ENCODE measurements at places on chromosomes 12 and 14.

GRCh38 chr12:53056296-53056695 is 6.4 kb downstream of the TNS2 start:
- no peak for DNase-seq

- no peak for DNase-seq
Measured at GRCh38 chr12:79414252-79414651, 276.5 kb downstream of the PAWR start.

DNA sequence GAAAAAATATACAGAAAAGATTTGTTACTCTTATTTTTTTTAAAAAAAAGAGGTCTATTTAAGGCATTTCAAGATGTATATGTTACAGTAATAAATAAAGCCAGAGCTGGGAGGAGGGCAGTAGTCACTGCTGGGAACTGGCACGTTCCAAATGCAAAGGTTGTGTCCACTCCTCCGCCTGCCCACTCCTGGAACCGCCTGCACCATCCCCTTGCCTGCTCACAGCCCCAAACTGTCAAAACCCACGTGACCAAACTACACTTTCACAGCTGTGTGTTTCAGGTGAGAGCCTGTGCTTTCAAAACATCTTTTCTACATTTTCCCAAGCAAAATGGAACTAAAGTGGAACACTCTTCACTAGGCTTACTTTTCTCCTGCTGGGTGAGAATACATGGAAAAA is 160.4 kb downstream of the TTC7B start:
- DNase-seq = no peak

DNA sequence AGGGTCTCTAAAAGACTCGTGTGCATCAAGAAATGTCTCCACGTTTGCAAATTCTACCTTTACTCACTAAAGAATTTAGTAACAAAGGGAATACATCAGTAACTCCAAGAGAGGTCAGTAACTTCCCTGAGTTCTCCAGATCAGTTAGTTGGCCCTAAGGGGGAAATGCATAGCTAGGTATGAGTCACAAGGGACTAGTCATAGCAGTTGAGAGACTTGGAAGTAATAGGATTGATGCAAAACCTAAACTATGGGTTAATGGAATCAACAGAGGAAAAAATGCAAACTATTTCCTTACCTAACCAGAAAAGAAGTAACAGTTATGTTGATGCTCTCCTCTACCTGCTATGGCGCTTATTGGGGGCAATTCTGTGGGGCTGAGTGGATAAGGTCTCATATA is 148.8 kb upstream of the GARIN6 start:
- peak; percentile 17 for DNase-seq

GRCh38 chr14:56400109-56400825 is 179.3 kb upstream of the TMEM260 start:
- DNase-seq = no peak

GRCh38 chr12:13000616-13000924 is 505 bp upstream of the HEBP1 start:
- peak; percentile 42 for DNase-seq

- DNase-seq = no peak
Measured at GRCh38 chr12:94725375-94726168, 75.2 kb upstream of the TMCC3 start.

DNA sequence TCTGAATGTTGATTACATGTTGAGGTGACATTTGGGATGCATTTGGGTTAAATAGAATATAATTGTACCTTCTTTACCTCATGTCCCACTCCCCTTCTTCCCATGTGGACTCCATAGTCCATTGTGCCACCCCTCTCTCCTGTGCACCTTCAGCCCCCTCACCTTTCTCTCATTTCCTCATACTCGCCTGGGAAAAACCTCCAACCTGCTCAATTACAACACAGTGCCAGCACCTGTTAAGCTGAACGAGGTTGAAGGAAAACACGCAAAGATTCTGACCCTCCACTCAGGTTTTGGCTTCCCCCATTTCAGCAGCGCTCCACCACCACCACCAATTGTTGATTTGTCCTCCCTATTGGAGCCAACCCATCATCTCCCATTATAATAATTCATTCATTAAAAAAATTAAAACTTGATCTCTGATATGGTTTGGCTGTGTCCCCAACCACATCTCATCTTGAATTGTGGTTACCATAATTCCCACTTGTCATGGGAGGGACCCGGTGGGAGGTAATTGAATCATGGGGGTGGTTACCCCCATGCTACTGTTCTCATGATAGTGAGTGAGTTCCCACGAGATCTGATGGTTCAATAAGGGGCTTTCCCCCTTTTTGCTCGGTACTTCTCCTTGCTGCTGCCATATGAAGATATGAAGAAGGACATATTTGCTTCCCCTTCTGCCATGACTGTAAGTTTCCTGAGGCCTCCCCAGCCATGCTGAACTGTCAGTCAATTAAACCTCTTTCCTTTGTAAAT is 33.7 kb upstream of the PPP2R5C start:
- no peak for DNase-seq

DNA sequence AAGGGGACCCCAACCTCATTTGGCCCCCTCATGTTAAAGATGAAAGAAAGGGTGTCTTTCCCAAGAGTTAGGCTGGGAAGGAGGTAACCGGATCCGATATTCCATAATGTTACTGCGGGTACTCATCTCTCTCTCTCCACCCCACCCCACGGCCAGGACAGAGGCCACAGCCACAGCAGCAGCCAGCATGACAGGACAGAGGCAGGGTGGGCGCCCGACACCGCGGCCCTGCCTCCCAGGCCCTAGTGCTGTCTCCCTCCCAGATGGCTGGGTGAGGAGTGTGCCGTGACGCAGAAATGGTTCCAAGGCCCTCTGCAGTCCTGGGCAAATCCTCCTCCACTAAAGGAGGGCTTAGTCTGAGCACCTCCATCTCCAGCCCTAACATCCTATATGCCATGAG is 6.2 kb downstream of the SLC6A12 start:
- DNase-seq = no peak

DNA sequence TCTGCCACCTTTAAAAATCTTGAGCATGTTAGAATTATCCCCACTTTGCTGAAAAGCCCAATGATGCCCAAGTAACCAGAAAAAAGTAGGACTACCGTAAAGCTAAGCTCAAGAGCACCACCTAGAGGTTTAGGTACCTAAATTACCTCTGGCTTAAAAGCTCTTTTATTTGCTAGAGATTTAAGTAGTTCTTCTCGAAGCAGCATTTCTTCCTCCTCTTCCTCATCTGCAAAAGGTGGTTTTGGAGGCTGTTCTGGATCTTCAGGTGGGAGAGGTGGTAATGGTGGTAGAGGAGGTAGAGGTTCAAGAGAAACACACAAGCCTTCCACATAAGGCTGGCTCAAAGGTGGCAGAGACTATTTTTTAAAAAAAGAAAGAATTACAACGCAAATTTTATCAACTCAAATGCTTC is 26.9 kb downstream of the ZFC3H1 start:
- peak; percentile 30 for DNase-seq

GRCh38 chr12:57066245-57066644 is 12.3 kb downstream of the NEMP1 start:
- DNase-seq = no peak

- DNase-seq = no peak
Measured at GRCh38 chr12:7693793-7694192, 1.8 kb downstream of the GDF3 start.

GRCh38 chr14:89308232-89308959 is 108.6 kb downstream of the FOXN3 start:
- no peak for DNase-seq

GRCh38 chr12:53867216-53868012 is 71.2 kb upstream of the HOXC13 start:
- DNase-seq = no peak

DNA sequence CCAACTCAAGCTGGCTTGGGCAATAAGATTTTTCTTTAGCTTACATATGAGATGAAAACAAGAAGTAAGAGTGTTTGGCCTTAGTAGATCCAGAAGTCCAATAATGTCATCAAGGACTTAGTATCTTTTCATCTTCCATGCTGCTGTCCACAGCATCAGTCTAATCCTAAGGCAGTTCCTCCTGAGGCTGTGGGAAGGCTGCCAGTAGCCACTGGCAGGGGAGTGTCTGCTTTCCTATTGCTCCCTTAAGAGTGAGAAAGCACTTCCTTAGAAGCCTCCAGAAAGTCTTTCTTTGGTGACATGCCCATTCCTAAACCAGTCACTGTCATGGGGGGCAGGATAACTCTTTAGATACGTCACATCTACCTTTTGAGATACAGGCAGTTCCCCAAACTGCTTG is 317.7 kb downstream of the BMP4 start:
- no peak for DNase-seq

GRCh38 chr14:102000902-102001301 is 36.5 kb downstream of the DYNC1H1 start:
- no peak for DNase-seq

DNA sequence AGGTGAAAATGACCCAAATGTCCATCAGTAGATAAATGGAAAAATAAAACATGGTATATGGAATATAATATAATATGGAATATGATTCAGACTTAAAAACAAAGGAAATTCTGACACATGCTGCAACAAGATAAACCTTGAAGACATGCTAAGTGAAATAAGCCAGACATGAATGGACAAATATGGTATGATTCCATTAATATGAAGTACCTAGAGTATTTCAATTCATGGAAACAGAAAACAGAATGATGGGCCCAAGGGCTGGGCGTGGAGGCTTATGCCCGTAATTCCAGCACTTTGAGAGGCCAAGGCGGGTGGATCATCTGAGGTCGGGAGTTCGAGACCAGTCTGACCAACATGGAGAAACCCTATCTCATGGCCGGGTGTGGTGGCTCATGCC is 22.7 kb upstream of the ORAI1 start:
- no peak for DNase-seq

- DNase-seq = no peak
Measured at GRCh38 chr12:114689075-114689994, 5.4 kb upstream of the TBX3 start.

- DNase-seq = no peak
Measured at GRCh38 chr12:98594050-98594835, 757 bp downstream of the SLC25A3 start.

DNA sequence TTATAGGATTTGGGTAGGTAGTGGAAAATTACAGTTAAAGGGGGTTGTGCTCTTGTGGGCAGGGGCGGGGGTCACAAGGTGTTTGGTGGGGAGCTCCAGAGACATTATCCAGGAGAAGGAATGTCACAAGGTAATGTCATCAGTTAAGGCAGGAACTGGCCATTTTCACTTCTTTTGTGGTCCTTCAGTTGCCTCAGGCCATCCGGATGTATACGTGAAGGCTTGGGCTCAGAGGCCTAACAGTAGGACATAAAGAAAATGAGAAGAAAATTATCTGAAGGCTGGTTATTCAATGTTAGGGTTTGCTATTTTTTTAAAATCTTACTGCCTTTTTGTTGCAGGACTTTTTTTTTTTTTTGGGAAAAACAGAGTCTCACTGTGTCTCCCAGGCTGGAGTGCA is 2.5 kb upstream of the PSEN1 start:
- DNase-seq = no peak

DNA sequence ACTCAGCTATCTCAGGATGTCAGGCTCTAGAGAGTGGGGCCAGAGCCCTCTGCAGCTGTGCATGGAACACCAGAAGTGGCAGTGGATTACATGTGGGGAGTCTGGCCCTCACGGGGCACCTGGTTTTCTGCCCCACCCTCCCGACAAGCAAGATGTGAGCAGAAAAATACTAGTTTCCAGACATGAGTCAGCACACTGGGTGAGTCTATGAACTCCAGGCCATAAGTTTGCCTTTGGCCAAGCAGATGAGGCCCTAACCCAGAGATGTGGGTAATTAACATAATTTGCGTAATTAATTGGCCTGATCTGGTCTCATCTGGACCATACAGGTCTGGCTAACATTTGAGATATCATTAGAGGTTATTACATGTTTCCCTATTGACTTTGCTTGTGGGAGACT is 37.7 kb upstream of the SLC24A4 start:
- DNase-seq = no peak

DNA sequence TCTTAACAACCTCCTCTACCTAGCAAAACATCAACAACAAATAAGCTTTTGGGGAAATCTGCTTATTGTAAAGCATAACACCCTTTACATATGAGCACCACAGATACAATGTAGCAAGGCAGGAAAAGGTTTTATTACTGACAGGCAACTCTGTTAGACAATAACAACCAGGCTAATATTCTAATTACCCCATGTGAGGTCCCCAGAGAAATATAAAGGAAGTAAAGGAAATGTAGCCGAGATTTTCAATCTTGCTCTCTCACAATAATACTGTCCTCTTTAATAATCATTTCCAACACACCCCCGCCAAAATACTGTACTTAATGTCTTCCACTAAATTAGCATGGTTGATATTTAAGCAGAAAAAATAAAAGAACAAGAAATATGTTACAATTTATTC is 14.0 kb upstream of the INSM2 start:
- no peak for DNase-seq

- DNase-seq = no peak
Measured at GRCh38 chr12:117093918-117094630, 5.1 kb downstream of the TESC start.

GRCh38 chr14:103216857-103217256 is 93.6 kb downstream of the TNFAIP2 start:
- DNase-seq = no peak

GRCh38 chr12:91180582-91181395 is 1.8 kb downstream of the DCN start:
- no peak for DNase-seq

DNA sequence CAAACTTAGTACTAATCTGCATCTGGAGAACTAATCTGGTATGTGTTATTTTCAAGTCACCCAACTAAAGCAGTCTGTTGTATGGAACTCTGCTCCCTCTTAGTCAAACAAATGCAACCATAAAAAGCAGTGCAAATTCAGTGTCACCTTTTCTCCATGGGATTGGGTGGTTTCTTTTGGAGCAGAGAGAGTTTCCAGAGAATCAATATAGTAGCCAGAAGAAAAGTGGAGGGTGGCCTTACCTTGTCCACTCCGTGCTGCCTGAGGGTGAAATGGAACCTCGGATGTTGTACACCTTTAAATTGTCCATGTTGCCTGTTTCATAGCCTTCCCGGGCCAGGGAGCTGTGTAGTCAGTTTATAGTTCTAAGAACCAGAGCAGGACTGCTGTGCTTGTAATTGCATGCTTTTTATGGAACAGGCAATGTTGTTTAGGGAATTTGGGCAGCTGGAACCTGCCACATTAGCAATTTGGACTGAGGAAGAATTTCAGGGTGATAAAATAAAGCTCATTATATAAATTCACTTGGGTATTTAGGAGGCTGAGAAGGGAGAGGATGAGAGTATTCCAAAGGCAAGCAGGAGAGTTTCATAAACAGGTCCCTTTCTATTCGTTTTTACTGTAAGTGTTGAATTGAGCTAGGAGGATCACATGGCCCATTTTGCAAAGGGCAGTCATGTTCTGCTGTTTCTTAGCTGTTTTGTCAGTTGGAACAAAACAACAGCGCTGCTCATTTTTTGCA is 60.5 kb downstream of the CRADD start:
- no peak for DNase-seq

Data from HS-27A (cell line).